SK-N-SH (cell line): ENCODE measurements at places on chromosomes 16 and 17. TPM values are rescaled to one million over a fixed set of nuclear protein-coding genes. Genes with fewer than 3 reads are reported as not detected.

GRCh38 chr16:50550866-50551641 lies 2.9 kb downstream of the NKD1 start:
- DNase-seq, result no peak

GRCh38 chr17:9669551-9670008 lies 24.3 kb downstream of the USP43 start:
- DNase-seq, result no peak

DNA sequence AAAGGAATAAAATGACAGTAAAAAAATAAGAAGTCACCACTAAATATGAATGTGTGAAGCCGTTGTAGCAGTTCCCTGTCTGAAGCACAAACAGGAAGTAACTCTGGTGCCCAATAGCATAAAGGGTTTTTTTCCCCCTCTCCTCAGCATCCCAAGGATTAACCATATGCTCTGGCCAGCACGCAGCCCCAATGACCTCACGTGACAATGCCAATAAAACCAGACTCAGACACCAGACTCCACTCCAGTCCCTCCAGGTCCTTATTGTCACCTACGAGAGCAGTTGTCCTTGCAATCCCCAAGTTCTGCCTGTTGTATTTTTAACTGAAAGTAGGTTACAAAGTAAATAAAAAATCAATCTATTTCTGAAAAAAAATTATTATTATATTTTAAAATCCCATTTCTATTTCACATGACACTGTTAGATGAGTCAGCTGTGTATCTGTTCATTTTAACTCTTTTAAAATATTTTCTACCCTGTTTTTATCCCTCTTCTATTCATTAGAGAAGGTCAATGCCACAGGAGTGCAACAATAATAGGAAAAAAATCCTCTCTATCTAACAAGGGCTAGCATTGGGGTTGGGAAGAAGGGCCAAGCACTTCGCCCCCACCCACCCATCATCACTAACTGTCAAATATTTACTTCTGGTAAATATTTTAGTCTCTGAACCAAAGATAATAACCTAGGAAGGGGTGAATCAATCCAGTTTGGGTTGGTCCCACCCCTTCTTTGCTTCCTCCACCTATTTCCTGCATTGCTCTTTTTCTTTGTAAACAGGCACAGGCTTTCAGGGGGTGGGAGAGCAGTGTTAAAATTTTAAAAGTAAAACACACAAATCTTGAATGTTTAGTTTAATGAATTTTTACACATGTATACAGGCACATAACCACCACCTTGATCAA lies 6.6 kb downstream of the PRAC1 start:
- DNase-seq, result no peak

DNA sequence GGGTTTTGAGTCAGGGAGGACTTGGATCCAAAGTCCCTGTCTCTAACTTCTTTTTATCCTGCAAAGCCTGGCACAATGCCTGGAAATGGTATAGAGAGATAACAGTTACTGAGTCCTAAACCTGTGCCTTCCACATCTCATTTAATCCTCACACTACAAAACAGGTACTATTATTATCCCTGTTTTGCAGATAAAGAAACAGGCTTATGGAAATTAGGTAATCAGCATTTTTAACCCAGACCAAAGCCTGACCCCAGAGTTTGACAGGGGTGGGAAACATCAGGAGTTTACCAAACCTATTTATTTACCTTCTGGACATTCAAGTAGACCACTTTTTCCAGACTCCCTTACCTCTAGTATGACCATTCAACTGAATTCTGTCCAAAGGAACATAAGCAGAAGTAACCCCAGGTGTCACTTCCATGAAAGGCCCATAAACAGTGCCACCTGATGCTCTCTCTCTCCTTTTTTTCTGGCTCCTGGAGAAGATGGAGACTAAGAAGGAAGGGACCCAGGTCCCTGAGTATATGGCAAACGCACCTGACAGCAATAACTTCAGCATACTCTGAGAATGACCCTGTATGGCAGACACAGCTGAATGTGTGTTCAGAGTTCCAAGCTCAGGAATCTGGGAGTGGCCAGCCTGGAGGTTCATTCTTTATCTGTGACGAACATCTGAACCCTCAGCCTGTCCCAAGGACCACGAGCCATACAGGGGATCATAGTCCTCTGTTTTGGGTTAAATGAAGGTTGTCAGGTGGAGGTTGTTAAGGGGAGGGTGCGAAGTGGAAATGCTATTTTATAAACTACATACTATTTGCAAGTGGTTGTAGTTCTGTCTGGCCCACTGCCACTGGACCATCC lies 62.7 kb downstream of the HLF start:
- no peak for DNase-seq

- no peak for DNase-seq
Measured at GRCh38 chr16:4085405-4085970, 30.8 kb downstream of the ADCY9 start.

EPX gene
- polyA plus RNA-seq, result 0.02 TPM in 1 of 2 replicates, not detected in the other

GRCh38 chr16:56632848-56633365 lies 448 bp downstream of the MT1M start:
- DNase-seq, result no peak

DNA sequence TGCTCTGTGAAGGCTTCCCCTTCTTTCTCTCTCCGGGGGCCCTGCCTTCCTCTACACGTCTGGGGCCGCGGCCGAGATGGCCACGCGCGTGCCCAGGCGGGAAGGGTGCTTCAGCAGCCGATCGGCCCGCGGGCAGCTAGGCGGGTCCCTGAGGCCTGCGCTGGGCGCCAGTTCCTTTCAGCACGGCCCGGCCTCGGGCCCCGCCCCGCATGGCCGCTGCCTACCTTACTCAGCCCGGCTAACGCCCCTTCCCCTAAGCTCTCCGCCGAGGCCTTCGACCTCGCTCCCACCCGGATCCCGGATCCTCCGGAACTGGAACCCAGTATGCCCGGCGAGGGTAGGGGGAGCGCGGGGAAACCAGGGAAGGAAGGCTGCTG lies 335 bp downstream of the TMEM11 start:
- peak; percentile 87 for DNase-seq

MRPS7 gene
- polyA plus RNA-seq, result 82.8 and 90.4 TPM in 2 replicates

TGFB1I1 gene
- polyA plus RNA-seq, result 29.7 and 30.4 TPM in 2 replicates

HOXB1 gene
- not detected in 2 replicates for polyA plus RNA-seq
